Bone marrow (tissue), 2 donors: ENCODE measurements at places on chromosomes 12 and 14.
A peak's percentile ranks its signal among the peaks of the same experiment; 100 is the strongest.

DNA sequence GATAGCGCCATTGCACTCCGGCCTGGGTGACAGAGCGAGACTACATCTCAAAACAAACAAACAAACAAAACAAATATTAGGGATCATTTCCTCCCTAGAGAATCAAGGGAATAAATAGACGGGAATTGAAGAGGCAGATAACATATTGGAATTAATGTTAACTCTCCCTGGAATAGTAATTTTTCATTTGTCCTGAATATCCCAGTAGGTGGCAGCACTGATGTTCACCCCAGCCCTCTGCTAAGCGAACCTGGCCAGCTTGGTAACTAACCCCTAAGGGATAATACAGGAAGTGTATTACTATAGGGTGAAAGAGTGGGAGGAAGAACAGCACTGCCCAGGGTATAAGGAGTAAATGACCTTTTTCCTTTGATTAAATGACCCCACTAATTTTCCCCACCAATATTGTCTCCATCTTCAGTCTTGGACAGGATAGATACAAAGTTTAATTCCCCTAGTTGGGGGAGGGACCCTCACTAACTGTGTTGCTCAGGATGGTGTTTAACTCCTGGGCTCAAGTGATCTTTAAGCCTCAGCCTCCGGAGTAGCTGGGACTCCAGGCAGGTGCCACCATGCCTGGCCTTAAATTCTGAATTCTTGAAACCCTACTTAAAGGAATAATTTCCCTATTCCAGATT lies 40.5 kb downstream of the SLC2A14 start:
- DNase-seq = peak; percentile 51

GRCh38 chr14:77303417-77304156 lies 17.1 kb downstream of the POMT2 start:
- peak; percentile 37 for DNase-seq

GRCh38 chr12:132076711-132077110 lies 67.4 kb downstream of the DDX51 start:
- DNase-seq = no peak

DNA sequence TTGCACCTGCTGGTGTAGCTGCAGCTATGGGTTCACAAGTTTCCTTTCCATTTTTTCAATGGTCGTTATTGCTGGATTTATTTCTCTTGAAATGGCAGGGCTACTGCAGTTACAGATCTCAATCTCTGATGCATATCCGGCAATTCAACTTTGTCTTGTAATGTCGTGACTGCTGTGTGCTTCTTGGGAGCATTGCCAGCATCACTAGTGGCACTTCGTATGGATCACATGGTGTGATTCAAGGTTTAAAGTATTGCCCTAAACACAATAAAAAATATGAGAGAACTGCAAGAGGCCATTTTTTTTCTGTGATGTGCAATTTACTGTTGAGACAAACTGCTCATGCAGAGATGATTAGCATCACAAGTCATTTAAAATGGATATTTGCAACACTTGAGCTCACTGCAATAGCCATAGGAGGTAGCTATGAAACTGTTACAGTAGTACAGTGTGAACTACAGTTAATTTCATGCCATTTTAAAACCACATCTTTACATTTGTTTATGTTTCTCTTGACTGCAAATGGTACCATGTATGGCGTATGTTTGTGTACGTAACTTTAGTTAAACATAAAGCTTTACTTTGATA lies 217.4 kb upstream of the PDE3A start:
- no peak for DNase-seq

DNA sequence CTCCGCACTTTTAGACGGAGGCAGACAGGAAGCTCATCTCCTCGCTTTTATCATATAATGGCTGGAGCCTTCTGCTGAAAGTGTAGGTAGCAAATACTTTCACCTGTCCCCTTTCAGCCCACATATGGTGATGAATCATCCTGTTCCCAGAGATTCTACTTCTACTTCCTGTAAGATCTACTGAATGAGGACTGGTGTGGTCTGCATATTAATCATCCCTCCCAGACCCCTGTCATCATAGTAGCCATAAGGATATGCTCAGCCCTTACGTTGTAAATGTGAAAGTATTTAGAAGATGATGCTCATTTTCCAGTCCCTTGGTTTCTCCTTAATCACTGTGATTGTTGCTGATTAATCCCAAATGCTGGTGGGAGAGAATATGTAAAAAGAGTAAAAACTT lies 268.2 kb upstream of the GRIP1 start:
- no peak for DNase-seq

DNA sequence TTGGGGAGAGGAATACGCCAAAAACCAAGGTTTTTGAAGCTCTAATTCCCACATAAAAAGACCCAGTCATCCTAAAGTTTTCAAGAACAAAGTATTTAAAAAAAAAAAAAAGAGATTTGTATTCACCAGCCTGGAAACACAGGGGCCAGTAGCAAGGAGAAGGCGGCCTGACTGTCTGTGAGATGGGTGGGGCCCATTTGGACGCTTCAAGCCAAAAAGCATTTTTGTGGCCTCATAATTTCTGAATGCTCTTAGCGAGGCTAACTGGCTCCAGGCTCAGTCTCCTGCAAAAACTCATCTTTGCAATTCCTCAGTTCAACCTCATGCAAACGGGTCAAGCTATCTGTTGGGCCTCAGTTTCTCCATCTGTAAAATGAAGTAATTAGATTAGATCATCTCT lies 514.1 kb downstream of the MED13L start:
- no peak for DNase-seq

- no peak for DNase-seq
Measured at GRCh38 chr14:103628221-103628683, 759 bp upstream of the KLC1 start.

DNA sequence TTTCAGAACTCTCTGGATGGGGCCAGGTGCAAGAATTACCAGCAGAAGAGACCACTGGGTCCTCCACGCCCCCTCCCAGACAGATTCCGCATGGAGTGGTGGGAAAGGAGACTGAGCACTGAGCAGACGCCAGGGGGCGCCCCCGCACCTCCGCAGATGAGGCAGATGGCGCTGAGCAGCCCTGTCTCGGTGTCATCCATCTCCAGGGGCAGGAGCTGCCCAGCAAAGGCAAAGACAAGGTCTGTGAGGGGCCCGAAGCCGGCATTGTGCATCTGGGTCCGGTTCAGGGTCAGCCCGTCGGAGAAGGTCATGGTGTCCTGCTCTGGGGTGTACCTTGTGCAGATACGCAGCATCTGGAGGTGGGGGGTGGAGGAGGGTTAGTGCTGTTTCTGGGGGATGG lies 6.3 kb upstream of the ITGB7 start:
- DNase-seq = peak; percentile 64

DNA sequence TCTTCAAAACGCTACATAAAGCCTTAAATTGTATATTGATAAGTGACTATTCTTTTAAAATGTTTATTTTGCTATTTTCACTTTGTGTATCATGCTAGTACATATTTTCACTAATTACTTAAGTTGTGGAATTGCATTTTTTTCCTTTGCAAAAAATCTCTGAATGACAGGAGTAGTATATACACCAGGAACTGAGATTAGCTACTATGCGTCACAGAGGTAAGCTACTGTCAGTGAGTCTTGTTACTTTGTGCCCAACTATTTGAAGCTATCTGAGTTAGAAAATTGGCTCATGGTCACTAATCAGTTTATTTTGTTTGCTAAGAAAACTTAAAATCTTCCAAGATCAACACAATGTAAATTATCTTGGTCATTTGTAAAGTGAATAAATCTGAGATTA lies 887.4 kb downstream of the TMTC2 start:
- DNase-seq = no peak

DNA sequence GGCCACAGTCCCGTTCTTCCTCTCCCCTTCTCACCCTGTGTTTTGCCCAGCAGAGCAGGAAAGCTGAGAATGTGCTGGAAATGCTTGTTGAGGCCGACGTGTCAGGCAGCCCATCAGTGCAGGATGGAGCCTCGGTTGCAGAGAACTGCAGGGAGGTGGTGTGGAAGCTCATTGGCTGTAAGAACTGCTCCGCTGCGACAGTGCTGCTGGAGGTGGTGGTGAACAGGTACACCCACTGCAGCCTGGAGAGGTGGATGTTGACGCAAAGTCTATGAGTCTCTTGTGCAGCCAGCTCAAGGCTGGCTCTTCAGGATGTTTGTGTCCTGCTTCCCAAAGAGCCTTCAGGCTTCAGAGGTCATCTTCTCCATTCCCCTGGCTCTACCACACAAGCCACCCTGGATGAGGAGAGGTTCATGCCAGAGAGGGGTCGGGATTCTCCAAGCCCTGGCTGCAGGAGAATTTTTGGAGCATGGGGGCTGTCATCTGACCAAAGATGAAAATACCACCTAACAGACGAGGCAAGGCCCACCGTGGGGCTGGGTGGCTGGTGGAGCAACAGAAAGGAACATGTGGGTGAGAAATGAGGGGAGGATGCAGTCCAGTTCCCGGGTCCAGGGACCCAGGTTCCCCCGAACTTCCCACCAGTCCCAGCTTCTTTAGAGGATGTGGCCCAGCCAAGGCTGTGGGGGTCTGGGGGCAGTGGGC lies 174.1 kb upstream of the PRMT8 start:
- DNase-seq = no peak

GRCh38 chr12:81083906-81084513 lies 6.1 kb downstream of the ACSS3 start:
- DNase-seq = no peak
